A549 treated with ZK216348 at 1 μM for 4 hours (cell line): ENCODE measurements at places on chromosomes 11 and 22. TPM values are rescaled to one million over a fixed set of nuclear protein-coding genes. Genes with fewer than 3 reads are reported as not detected.

The FADS1 gene
- 129 to 194 TPM (median 173 TPM) in 5 replicates for total RNA-seq

The SLC35C1 gene
- 22.1 to 35.6 TPM (median 30.7 TPM) in 5 replicates for total RNA-seq

The FXYD6 gene
- total RNA-seq = 0.20 to 0.53 TPM (median 0.31 TPM) in 5 replicates

The MRGPRX3 gene
- total RNA-seq = not detected in 5 replicates
